ENCODE measurements at places on chromosomes 5 and 9. TPM values are rescaled to one million over a fixed set of nuclear protein-coding genes. Genes with fewer than 3 reads are reported as not detected.
A peak's percentile ranks its signal among the peaks of the same experiment; 100 is the strongest.

SPINK13 gene
- total RNA-seq: not detected

- H3K36me3 ChIP-seq: no peaks in the 10 kb centered on the region
- no peaks in the 10 kb centered on the region for H3K4me1 ChIP-seq
- H3K4me3 ChIP-seq: peak overlapping the region; percentile 20
- DNase-seq: no peak
- peaks cover 5% of the 10 kb centered on the region for H3K27me3 ChIP-seq
- no peak overlapping the region for H3K27ac ChIP-seq
These were observed 1.7 kb upstream of the SLC34A1 start for GRCh38 chr5:177382423-177383029.

DNA sequence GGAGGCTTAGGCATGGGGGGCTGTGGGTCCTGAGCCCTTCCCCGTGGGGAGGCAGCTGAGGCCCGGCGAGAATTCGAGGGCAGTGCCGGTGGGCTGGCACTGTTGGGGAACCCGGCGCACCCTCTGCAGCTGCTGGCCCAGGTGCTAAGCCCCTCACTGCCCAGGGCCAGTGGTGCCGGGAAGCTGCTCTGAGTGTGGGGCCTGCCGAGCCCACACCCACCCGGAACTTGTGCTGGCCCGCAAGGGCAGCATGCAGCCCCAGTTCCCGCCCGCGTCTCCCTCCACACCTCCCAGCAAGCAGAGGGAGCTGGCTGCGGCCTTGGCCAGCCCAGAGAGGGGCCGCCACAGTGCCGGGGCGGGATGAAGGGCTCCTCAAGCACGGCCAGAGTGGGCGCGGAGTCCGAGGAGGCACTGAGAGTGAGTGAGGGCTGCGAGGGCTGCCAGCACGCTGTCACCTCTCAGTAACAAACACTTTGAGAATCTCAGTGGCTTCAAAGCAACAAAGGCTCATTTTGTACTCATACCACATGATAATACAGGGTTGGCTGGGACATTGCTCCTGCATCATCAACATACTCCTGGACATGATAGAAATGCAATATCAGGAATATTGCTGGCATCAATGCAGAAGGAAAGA, 265.7 kb upstream of the ANKRD55 start:
- H3K27me3 ChIP-seq: peaks cover 3% of the 10 kb centered on the region
- no peak overlapping the region for H3K4me3 ChIP-seq
- no peak for DNase-seq
- H3K4me1 ChIP-seq: no peaks in the 10 kb centered on the region

DNA sequence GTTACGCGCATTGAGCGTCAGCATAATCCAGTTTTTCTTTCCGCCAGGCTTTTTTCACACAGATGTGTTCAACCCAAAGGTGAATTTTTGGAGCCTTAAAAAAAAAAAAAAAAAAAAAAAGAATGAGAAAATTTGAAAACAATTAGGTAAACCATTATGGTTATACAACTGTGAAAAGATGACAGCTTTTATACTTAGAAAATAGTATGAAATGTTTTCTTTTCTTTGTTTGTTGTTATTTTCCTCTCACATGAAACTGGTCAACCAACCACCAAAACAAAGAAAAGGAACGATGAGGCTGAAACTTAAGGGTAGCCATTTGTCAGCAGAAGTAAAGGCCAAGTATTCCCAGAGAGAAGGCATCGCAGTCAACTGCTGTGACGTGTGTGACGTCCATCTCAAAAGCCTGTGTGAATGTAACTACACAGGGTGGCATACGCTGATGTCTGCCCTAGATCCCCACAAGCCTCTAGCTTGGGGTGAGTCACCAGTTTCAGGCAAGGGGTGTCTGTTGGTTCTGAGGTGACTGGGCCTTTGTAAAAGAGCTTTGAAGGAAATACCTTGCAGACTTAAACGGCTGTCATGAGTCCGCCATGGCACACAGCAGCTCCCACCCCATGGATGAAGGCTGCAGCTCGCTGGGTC, 182.9 kb downstream of the AOPEP start:
- H3K4me1 ChIP-seq: peaks cover 63% of the 10 kb centered on the region
- H3K36me3 ChIP-seq: no peaks in the 10 kb centered on the region
- H3K27me3 ChIP-seq: peaks cover 2% of the 10 kb centered on the region
- peak overlapping the region; percentile 72 for H3K27ac ChIP-seq
- no peak for DNase-seq

Data from glutamatergic neuron (in vitro differentiated cells).